Occipital lobe (tissue), 3 donors: ENCODE measurements at places on chromosomes 6 and 20.

- DNase-seq = no peak
Measured at GRCh38 chr6:30931272-30931671, 698 bp downstream of the SFTA2 start.

DNA sequence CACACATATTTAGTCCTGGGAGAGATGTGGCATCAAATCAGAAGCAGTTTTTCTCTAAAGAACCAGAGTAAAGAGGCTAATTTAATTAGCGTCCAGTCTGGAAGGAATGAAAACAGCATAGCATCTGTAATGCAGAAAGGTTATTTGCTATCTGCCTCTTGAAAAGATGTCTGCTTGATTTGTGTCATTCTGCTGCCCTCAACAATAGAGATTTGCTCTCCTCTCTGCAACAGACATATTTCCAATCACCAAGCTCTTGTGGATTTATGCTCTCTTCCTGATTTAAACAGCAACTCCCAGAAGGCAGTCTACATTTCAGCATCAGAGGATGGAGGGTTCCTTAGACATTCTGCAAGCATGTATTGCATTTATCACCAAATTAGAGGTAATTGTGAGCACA, 53.5 kb upstream of the AKAP12 start:
- no peak for DNase-seq

- DNase-seq = no peak
Measured at GRCh38 chr6:121956782-121957181, 442.7 kb upstream of the HSF2 start.

DNA sequence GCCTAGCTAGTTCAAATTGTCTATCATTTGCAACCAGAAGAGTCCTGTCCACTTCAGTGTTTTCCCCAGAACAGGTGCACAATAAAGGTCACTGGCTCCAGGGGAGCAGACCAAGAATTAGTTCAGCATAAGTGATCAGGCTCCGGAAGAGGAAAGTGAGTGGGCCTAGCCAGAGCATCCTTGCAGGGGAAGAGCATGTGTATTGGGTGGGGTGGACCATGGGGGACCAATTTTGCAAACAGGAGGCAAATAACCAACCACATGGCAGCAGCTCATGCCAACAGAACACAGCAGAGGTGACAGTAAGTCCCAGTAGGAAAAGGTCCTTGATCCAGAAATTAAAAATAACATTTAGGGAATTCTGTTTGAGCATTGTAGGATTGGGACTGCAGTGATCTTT, 43.2 kb upstream of the CNR1 start:
- DNase-seq = no peak

DNA sequence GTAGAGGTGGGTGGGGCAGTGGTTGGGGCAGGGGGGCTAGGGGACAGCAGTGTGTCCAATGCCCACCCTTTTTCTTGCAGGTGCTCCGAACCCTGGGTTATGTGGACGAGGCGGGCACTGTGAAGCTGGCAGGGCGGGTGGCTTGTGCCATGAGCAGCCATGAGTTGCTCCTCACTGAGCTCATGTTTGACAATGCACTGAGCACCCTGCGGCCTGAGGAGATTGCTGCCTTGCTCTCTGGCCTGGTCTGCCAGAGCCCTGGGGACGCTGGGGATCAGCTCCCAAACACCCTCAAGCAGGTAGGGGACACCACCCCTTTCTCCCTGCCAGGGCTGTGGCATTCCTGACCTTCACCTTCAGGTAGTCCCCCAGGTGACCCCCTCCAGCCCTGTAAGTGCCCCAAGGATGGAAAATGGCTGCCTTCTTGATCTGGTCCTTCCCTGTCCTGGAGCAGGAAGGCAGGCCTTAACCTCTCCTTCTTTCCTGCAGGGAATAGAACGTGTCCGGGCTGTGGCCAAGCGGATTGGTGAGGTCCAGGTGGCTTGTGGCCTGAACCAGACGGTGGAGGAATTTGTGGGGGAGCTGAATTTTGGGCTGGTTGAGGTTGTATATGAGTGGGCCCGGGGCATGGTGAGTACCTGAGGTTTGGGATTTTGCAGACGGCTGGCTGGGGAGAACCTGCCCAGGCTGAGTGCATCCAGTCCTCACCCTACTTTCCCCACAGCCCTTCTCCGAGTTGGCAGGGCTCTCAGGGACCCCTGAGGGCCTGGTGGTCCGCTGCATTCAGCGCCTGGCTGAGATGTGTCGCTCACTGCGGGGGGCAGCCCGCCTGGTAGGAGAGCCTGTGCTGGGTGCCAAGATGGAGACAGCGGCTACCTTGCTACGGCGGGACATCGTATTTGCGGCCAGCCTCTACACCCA, 2.9 kb downstream of the DXO start:
- no peak for DNase-seq

DNA sequence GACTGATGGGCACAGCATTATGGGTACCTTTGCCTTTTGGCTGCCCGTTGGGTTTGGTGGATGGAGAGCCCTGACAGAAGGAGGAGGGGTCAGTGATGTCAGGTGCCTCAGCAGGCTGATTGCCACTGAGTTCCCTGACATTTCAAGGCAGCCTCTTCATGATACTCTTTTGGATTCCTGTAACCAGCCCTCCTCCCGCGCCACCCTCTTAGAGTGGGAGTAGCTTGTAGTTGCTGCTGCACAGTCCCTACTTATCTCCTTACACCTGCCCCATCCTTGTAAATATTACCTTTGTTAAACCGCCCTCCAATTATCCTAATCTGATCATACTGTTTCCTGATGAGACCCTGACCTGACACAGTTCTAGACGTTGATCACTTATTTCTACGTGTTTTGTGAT, 140.0 kb downstream of the CFAP61 start:
- no peak for DNase-seq

DNA sequence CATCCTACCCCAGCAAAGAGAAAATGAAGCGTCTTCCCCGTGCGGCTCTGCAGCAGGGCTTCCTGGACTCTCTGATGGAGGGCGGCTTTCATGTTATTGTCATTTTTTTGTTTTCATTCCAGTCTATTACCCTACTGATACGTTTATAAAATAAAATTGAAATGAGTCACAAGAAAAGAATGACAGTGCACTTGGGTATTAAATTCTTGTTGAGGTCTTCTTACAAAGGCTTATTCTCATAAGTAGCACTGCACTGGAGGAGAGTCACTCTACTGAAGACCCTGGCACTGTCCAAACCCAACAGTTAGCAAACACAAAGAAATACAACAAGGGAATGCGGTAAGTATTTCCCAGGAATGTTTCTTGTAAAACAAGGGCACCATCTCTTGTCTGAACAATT, 379.3 kb downstream of the MAFB start:
- DNase-seq = no peak

GRCh38 chr20:64139199-64140060, 24.8 kb upstream of the MYT1 start:
- no peak for DNase-seq

GRCh38 chr6:133804265-133804664, 84.6 kb upstream of the TCF21 start:
- no peak for DNase-seq

- no peak for DNase-seq
Measured at GRCh38 chr6:107122748-107123147, 7.4 kb upstream of the BEND3 start.

DNA sequence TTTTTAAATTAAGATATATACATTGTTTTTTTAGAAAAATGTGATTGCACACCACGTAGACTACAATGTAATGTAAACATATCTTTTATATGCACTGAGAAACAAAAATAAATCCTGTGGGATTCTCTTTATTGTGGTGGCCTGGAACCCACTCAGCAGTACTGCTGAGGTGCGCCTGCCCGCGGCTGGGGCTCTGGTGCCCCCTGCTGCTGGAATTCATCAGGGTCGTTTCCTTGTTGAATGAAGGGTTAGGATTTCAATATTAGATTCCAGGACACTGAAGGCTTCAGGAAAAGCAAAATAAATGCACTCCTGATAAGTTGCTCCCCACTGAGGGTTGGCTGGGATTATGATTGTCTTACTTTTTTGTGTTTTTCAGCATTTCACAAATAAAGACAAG, 175.8 kb upstream of the GGTLC1 start:
- DNase-seq = no peak

DNA sequence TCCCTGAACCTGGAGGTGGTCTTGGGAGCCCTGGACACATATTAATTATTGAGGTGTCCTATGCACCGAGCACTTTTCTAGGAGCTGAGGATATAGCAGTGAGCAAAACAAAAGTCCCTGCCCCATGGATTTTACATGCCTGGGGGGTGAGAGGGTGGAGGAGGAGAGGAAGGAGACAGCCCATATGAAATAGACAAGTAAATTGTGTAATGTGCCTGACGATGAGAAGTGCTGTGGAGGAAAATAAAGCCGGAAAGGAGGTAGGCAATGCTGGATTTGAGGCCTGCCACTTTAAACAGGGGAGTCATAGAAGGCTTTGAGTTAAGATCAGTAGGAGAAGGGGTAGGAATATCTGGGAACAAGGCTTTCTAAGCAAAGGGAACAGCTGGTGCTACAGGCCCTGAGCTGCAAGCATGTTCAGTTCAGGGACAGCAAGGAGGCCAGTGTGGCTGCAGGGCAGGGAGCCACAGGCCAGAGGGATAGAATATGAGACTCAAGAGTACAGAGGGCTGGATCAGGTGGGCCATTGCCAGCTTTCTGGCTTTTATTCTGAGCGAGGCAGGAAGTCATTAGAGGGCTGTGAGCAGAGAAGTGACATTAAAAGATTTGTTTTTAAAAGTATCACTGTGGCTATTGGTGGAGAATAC, 19.1 kb upstream of the MYLIP start:
- no peak for DNase-seq

- DNase-seq = no peak
Measured at GRCh38 chr6:165662749-165663376, at the start of gene PDE10A. TSS of gene PDE10A (minus strand) at chr6:165663241. CDS start at chr6:165662811, 430 bp downstream.

DNA sequence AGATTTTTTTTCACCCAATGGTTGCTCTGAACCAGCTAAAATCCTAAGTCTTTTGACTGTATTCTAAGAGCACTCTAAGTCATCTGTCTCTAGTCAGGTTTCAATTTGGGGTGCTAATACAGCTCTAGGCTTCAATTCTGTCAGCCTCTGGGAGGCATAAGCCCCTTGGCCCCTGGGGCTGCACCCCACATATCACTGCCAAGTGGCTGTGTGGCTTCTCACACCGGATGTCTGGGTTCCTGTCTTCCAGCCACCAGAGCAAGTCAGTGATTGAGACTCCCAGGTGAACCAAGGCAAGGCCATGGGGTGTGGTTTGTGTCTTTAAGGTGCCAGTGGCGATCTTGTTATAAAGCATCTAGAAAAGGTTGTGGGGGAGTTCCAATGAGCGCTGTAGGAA, 136.5 kb downstream of the TMEM242 start:
- DNase-seq = no peak

DNA sequence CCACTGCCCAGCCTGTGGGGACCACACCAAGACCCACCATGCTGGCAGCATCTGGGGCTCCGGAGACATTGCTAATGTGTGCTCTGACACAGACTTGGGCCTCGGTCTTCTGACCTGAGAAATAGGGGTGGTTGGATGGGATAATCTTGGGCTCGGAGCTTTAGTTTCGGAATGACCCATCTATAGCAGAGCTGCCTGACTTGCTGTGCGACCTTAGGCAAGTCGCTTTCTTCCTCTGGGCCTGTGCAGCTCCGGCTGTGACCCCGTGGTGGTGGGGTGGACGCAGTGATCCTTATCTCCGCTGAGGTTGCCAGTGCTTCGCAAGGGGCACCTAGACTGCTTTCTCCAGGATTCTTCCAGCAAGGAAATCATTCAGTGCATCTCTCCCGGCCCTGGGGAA, 43.7 kb downstream of the CEBPB start:
- no peak for DNase-seq

- no peak for DNase-seq
Measured at GRCh38 chr6:92777146-92777740, 642.1 kb downstream of the EPHA7 start.

- DNase-seq = no peak
Measured at GRCh38 chr20:33400812-33401183, 521 bp downstream of the CDK5RAP1 start.

DNA sequence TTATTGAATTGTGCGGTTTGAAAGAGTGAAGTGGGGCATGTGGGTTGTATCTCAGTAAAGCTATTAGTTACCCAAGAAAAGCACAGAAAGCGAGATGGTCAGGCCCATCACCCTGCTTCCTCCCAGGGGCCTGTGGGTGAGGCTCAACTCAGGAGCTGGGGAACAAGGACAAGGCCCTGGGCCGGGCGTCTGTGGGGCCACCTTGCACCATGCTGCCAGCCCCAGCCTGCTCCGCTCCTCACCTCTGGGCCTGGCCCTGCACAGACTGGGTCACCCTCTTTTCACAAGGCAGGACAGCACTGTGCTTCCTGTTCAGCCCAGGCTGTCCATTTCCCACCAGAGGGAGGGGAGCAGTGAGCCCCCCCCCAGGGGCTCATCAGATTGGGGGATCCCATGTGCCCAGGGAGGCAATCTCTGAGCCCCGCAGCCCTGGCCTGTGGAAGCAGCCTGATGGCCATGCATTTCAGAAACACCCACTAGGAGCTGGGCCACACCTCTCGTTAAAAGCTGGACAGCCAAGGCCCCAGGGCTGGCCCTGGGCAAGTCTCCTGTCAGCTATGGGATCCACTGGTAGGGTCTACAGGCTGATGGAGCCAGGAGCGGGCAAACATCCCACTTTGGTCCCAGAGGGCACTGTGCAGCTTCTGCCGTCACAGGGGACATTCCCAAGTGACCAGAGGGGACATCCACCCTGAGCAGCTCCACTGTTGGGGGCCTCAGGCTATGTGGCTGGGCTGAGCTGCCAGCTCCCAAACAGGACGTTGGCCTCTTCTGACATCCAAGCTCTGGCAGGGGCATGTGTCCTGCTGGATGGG, 55.9 kb downstream of the YTHDF1 start:
- no peak for DNase-seq

- no peak for DNase-seq
Measured at GRCh38 chr6:157989541-157990289, 8.1 kb downstream of the SYNJ2 start.
